ENCODE measurements at places on chromosomes 1 and 21. TPM values are rescaled to one million over a fixed set of nuclear protein-coding genes. Genes with fewer than 3 reads are reported as not detected.

DNA sequence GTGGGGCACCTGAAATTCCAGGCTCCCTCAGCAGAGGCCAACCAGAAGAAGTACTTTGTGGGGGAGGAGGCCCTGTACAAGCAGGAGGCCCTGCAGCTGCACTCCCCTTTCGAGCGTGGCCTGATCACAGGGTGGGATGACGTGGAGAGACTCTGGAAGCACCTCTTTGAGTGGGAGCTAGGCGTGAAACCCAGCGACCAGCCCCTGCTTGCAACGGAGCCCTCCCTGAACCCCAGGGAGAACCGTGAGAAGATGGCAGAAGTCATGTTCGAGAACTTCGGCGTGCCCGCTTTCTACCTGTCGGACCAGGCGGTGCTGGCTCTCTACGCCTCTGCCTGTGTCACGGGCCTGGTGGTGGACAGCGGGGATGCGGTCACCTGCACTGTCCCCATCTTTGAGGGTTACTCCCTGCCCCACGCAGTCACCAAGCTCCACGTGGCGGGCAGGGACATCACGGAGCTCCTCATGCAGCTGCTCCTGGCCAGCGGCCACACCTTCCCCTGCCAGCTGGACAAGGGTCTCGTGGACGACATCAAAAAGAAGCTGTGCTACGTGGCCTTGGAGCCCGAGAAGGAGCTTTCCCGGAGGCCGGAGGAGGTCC is 634 bp downstream of the ACTRT2 start:
- no peaks in the 10 kb centered on the region for H3K27me3 ChIP-seq
- no peak for DNase-seq
- no peaks in the 10 kb centered on the region for H3K4me1 ChIP-seq
- H3K36me3 ChIP-seq = no peaks in the 10 kb centered on the region
- H3K27ac ChIP-seq = no peak overlapping the region

DNA sequence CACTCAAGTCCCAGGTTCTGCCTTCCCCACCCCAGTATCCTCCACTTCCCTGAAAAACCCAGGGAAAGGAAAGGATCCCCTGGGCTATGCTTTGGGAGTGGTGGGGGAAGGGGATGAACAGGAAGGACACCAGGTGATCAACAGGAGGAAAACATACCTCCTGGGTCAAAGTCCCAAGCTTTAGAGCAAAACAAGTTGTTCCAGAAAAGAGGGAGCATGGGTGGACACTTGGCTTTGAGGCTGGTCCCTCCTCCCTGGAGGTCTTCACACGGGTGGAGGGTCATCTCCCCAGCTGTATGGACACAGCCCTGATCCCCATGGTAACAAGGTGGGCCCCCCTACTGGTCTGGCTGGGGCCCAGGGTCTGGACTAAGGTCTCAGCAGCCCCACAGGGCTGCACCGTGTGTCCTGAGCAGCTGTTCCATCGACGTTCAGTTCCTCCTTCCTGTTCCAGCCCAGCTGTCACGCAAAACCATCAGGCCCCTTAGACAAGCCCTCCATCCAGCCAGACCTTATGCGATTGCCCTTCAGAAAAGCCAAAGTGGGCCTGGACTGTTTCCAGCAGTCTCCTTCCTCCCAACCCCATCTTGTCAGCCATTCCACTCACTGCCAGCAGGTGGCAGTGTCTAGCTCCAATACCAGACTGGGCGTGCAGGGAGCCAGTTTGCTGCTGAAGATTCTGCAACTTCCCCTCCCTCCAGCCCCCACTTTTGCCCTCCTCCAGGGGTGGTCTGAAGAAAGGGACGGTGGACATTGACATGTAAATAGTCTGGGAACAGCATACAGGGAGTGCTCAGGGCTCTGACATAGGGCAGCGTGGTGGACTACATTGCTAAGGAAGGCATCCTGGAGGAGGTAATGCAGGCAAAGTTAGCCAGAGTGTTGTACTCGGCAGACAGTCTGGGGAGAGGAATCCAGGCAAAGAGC is 2.9 kb upstream of the PDZK1IP1 start:
- no peak overlapping the region for H3K27ac ChIP-seq
- H3K27me3 ChIP-seq = peaks cover 7% of the 10 kb centered on the region
- H3K36me3 ChIP-seq = no peaks in the 10 kb centered on the region
- peak; percentile 22 for DNase-seq

- no peak overlapping the region for H3K27ac ChIP-seq
- no peak overlapping the region for H3K4me3 ChIP-seq
- H3K36me3 ChIP-seq = no peaks in the 10 kb centered on the region
- no peaks in the 10 kb centered on the region for H3K27me3 ChIP-seq
- H3K4me1 ChIP-seq = no peaks in the 10 kb centered on the region
Measured at GRCh38 chr1:213876531-213876930, 111.2 kb upstream of the PROX1 start.

DNA sequence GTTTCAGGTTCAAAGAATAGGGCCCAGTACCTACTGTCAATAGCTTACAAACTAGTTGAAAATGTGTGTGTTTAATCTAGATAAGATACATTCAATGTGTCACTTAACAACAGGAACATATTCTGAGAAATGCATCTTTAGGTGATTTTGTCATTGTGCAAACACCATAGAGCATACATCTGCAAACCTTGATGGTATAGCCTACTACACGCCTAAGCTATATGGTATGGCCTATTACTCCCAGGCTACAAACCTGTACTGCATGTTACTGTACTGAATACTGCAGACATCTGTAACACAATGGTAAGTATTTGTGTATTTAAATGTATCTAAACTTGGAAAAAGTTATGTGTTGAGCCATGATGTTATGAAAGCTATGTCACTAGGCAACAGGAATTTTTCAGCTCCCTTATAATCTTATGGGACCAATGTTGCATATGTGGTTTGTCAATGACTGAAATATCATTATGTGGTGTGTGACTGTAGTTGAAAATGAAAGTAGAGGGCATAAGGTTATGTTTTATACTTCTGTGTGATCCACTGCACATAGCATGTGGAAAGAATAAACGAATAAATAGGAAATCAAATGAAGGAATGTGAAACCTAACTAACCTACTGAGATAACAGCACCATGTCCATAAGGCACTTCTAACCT is 129.0 kb upstream of the CAMK1G start:
- DNase-seq = no peak
- no peak overlapping the region for H3K27ac ChIP-seq
- no peaks in the 10 kb centered on the region for H3K27me3 ChIP-seq
- no peak overlapping the region for H3K4me3 ChIP-seq
- no peaks in the 10 kb centered on the region for H3K4me1 ChIP-seq

The AADACL3 gene
- not detected for total RNA-seq

The UBE2U gene
- not detected for total RNA-seq

- H3K4me3 ChIP-seq = no peak overlapping the region
- no peak overlapping the region for H3K27ac ChIP-seq
- no peaks in the 10 kb centered on the region for H3K4me1 ChIP-seq
- no peak for DNase-seq
Measured at GRCh38 chr1:117182319-117182718, 28.4 kb downstream of the VTCN1 start.

GRCh38 chr1:200918006-200918405 is 23.3 kb downstream of the INAVA start:
- no peaks in the 10 kb centered on the region for H3K36me3 ChIP-seq
- no peaks in the 10 kb centered on the region for H3K27me3 ChIP-seq
- H3K4me3 ChIP-seq = no peak overlapping the region
- DNase-seq = no peak
- no peaks in the 10 kb centered on the region for H3K4me1 ChIP-seq
- H3K27ac ChIP-seq = no peak overlapping the region

DNA sequence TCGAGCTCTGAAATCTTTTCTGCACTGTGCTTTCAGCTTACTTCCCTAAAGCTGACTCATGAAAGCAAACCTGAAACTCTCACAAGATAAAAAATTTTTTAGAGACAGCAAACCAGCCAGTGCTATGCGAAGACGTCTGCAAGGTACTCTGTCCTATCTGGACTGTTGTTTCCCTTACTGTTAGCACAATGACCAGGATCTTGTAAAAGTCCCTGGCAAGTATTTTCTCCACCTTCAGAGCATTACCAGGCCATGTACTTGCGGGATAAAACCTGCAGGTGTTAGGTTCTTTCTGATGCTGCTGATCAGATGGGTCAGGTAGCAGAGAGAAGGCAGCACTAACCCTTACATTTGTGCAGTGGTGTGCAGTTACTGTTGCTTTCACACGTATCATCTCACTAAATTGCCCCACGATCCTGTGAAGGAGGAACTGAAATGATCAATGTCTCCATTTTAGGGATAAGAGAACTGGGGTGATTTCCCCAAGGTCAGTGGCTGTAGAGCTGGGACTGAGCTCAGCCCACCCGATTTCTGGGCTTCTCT is 56.6 kb downstream of the PLXNA2 start:
- no peak for DNase-seq
- no peaks in the 10 kb centered on the region for H3K36me3 ChIP-seq
- H3K4me1 ChIP-seq = peaks cover 22% of the 10 kb centered on the region

DNA sequence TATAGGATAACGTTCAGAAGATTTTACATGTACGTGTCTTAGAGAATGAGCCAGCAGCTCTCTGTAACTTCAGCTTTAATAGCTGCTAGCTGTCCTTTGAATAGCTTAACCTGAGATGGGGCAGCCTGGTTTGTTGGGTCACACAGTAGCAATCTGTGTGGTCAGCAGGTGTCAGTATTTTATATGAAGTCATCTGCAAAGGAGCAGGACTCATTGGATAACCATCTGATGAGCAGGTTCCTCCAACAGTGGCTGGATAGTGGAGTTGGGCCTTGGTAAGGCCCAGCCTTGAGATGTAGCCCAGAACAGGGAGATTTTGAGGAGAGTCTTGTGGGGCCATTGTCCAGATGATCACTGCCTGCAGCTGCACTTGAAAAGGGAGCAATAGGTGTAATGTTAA is 6.4 kb downstream of the GSTM5 start:
- H3K36me3 ChIP-seq = no peaks in the 10 kb centered on the region
- no peak overlapping the region for H3K4me3 ChIP-seq
- peaks cover 6% of the 10 kb centered on the region for H3K4me1 ChIP-seq
- peak; percentile 15 for DNase-seq
- no peak overlapping the region for H3K27ac ChIP-seq

DNA sequence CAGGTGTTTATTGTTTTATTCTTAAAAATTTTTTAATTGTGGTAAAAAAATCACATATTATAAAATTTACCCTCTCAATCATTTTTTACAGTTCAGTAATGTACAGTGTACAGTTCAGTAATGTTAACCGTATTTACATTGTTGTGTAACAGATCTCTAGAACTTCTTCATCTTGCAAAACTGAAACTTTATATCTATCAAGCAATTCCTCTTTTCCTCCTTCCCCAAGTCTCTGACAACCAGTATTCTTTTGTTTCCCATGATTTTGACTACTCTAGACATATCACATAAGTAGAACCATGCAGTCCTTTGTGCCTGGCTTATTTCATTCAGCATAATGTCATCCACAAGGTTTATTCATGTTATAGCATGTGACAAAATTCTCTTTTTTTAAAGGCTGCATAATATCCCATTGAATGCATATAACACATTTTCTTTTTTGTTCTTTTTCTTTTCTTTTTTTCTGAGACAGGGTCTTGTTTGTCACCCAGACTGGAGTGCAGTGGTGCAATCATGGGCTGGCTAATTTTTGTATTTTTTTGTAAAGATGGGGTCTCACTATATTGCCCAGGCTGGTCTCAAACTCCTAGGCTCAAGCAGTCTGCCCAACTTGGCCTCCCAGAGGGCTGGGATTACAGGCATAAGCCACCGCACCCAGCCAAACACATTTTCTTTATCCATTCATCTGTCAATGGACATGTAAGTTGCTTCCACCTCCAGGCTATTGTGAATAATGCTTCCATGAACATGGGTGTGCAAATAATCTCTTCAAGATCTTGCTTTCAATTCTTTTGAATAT is 17.2 kb upstream of the RCSD1 start:
- no peaks in the 10 kb centered on the region for H3K36me3 ChIP-seq
- peaks cover 7% of the 10 kb centered on the region for H3K4me1 ChIP-seq
- H3K27ac ChIP-seq = no peak overlapping the region
- peaks cover 4% of the 10 kb centered on the region for H3K27me3 ChIP-seq
- DNase-seq = no peak
- H3K4me3 ChIP-seq = no peak overlapping the region

GRCh38 chr21:21508859-21509258 is 510.6 kb downstream of the NCAM2 start:
- no peaks in the 10 kb centered on the region for H3K36me3 ChIP-seq
- no peak for DNase-seq
- no peak overlapping the region for H3K4me3 ChIP-seq

The ASTN1 gene
- 0.41 TPM for total RNA-seq
